ENCODE measurements at places on chromosomes 2 and 18.

- no peak for DNase-seq
Observed at GRCh38 chr18:47528343-47528742, 276.9 kb upstream of the SKOR2 start.

- no peak for DNase-seq
Observed at GRCh38 chr2:219209236-219210195, 2.9 kb downstream of the ZFAND2B start.

DNA sequence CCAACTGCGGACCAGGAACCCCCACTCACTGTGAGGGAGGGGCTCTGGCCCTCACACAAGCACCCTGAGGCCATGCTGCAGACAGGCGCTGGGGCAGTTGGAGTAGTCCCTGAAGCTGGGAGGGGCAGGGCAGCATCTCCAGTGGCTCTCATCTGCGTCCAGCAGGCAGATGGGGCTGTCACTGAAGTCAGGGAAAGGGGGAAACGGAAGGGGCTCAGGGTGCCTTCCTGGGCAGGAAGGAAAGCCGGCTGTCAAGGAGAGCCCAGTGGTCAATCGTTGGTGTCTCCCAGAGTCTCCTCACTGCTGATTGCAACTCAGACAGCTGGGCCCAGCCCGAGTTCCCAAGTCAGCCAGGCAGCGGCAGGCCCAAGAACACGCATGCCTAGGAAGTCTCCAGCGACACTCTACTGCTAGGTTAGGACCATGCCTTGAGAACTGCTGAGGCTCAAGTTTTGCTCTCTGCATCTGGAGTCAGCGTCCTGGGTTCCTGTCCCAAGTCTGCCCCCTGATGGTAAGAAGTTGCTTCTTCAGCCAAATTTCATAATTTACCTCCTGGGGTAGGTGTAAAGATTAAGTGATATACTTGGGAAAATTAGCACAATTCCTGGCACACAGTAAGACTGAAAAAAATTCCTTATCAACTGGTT lies 27.4 kb upstream of the NMUR1 start:
- DNase-seq = peak; percentile 12

- no peak for DNase-seq
Observed at GRCh38 chr18:4417714-4418113, 37.4 kb downstream of the DLGAP1 start.

- no peak for DNase-seq
Observed at GRCh38 chr2:116687371-116687770, 1127.1 kb upstream of the DDX18 start.

All from foreskin keratinocyte (primary cell).